Right renal pelvis (tissue), 4 donors: ENCODE measurements at places on chromosomes 11 and 22. TPM values are rescaled to one million over a fixed set of nuclear protein-coding genes. Genes with fewer than 3 reads are reported as not detected.
A peak's percentile ranks its signal among the peaks of the same experiment; 100 is the strongest.

GRCh38 chr11:120258661-120259060, 18.7 kb downstream of the POU2F3 start:
- no peak for DNase-seq

- DNase-seq: no peak
Observed at GRCh38 chr22:19815093-19815822, 39.4 kb downstream of the GNB1L start.

GRCh38 chr22:43488031-43488866, 76.4 kb downstream of the MPPED1 start:
- DNase-seq: peak; percentile 29

- DNase-seq: no peak
Observed at GRCh38 chr11:27354359-27354965, 8.6 kb downstream of the CCDC34 start.

DNA sequence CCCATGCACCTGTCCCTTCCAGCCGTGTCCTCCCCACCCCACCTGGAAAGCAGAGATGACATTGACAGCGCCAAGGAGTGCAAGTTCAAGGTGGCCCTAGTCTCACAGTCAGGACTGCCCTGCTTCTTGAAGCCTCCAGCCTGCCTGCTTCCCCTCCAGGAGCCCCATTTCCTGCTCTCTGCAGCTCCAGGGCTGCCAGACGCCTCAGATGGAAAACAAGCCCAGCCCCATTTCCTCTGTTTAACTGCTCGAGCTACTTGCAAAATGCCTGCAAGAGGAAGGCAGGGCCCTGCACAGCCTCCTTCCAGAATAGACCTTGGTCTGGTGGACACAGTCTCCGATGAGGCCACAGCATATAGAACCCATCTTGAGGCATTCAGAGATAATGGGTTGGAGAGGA, 5.0 kb upstream of the DGKZ start:
- DNase-seq: no peak

- no peak for DNase-seq
Observed at GRCh38 chr22:37472418-37473006, 13.7 kb downstream of the MFNG start.

DNA sequence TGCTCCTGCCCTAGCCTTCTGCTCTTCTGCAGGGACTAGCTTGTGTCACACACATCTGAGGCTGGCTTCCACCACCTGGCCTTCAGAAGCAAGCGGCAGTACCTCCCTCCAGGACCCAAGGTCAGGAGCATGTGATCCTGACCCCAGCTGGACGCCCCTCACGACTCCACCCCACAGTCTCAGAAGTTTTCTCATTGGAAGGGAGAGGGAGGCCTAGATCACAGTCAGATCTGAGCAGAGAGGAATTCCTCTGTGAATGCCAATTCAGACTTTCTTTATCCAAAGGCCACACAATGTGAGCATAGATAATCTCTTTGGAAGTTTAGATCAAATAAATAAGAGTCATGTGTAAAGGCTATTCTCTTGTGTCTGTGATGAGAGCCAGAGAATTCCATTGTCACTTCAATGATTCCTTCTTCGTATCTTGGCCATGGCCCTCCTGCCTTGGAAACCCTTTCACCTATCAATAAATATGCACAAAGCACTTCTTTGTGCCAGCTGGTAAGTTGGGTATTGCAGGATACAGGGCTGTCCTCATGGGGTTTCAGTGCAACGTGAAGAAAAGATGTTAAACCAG, 142.9 kb downstream of the SNX19 start:
- no peak for DNase-seq

DNA sequence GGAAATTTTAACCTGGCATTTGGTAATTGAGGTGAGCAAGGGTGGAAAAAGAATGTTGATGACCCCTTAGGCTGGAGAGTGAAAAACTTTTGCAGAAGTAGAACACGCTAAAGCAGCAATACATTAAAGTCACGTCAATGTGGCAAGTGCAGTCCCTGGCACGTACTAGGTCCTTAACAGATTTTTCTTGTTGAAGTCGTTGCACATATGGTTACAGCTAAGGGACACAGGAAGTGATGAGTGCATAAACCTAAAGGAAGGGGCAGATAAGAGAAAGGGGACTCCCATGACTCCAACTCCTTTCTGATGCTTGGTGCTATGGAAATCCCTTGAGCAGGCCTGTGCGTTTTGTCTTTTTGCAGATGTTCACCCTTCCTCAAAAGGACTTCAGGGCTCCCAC, 1.2 kb downstream of the ACCS start:
- DNase-seq: no peak

DNA sequence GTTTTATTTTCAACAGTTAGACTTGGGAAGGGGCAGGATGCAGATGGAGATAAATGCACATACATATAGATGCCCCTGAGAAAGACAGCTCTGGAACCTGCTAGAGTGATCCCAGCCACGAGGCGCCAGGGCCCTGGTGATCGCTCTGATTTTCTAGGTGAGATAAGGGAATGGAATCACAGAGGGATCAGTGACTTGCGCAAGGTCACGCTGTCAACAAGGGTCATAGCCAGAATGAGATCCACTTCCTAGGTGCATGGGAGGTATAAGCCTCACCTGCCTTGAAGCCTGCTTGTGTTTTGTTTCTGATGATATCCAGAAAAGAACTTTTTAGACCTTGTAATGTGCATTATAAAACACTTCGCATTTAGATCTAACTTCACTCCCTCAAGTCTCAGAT, 47.5 kb downstream of the ZBTB16 start:
- DNase-seq: no peak

GRCh38 chr11:69339983-69340565, 46.1 kb downstream of the MYEOV start:
- DNase-seq: no peak

- no peak for DNase-seq
Observed at GRCh38 chr22:19669570-19669969, 44.7 kb upstream of the SEPTIN5 start.

GRCh38 chr11:19849107-19849789, 136.6 kb downstream of the NAV2 start:
- no peak for DNase-seq

- DNase-seq: no peak
Observed at GRCh38 chr11:121581607-121582006, 128.8 kb upstream of the SORL1-AS1 start.

- no peak for DNase-seq
Observed at GRCh38 chr22:46881373-46882118, 119.1 kb downstream of the TBC1D22A start.

GRCh38 chr11:8531982-8532381, 62.0 kb downstream of the STK33 start:
- DNase-seq: no peak

- no peak for DNase-seq
Observed at GRCh38 chr11:130337281-130338089, 22.8 kb upstream of the ZBTB44 start.

DNA sequence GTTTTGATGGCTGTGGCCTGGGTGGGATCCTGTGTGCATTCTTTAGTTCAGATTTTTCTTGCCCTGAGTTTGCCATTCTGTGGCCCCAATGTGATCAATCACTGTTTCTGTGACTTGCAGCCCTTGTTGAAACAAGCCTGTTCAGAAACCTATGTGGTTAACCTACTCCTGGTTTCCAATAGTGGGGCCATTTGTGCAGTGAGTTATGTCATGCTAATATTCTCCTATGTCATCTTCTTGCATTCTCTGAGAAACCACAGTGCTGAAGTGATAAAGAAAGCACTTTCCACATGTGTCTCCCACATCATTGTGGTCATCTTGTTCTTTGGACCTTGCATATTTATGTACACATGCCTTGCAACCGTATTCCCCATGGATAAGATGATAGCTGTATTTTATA, 620 bp downstream of the OR4C16 start:
- no peak for DNase-seq

DNA sequence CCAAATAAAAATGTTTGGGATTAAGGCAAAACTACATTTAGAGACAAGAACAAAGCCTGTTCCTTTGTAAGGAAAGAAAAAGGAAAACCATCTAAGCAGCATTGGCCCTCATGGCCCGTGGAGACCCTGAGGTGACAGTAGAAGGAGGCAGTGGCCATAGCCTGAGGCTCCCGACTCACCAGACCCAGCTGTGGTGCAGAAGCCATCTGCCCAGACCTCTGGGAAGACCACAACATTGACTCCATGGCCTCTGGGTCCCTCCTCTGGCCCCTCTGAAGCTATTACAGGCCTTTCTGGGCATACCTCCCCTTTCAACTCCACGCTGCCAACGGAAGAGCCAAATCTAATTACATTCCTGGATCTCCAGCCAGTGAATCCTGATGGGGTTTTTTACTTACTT, 6.4 kb downstream of the PRAME start:
- no peak for DNase-seq

DNA sequence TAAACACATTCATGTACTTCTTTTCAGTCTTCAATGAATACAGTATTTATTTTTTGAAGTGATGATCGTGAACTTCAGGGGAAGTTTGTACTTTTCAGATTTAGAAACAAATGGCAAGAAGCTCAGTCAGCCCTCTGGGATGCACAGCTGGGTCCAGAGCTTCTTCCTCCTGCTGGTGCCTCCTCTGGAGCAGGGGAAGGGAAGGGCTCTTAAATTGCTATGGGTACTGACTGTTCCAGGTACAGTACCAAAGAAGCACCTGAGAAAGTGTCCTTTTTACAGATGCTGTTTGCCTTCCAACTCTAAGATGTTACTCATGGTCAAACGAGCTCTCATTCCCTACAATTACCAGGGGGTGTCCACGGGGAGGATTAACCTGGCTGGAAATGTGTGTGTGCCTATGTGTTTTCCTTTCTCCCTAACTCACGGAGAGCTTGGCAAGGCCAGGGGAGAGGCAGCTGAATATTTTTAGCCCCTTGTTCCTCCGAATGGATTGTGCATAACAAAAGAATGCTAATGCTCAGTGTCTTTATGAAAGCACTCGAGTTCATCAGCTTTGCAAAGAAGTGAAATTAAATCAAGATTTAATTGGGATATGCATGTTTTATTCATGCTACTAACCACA, 313.7 kb upstream of the CADM1 start:
- no peak for DNase-seq

GRCh38 chr11:31725176-31725575, 85.9 kb downstream of the PAX6 start:
- DNase-seq: no peak

- no peak for DNase-seq
Observed at GRCh38 chr22:20843501-20843900, 15.1 kb downstream of the PI4KA start.

- DNase-seq: no peak
Observed at GRCh38 chr22:32080904-32081303, 37.8 kb downstream of the SLC5A1 start.

FOLR2 gene
- polyA plus RNA-seq: 11.4 TPM

BMAL1 gene
- 11.7 TPM for polyA plus RNA-seq

BIK gene
- polyA plus RNA-seq: 1.8 TPM

TMEM151A gene
- polyA plus RNA-seq: 0.05 TPM

BIRC3 gene
- polyA plus RNA-seq: 1.7 TPM

SYT13 gene
- polyA plus RNA-seq: 15.7 TPM

LSP1 gene
- 5.2 TPM for polyA plus RNA-seq

ZP1 gene
- 0.06 TPM for polyA plus RNA-seq

NRIP3 gene
- polyA plus RNA-seq: 0.91 TPM

TSGA10IP gene
- not detected for polyA plus RNA-seq
